ENCODE measurements at places on chromosomes 5 and 9.
A peak's percentile ranks its signal among the peaks of the same experiment; 100 is the strongest.

GRCh38 chr9:23850242-23850689 is 24.2 kb upstream of the ELAVL2 start:
- DNase-seq, result no peak

- DNase-seq, result no peak
Observed at GRCh38 chr5:90598293-90598692, 39.7 kb downstream of the ADGRV1 start.

DNA sequence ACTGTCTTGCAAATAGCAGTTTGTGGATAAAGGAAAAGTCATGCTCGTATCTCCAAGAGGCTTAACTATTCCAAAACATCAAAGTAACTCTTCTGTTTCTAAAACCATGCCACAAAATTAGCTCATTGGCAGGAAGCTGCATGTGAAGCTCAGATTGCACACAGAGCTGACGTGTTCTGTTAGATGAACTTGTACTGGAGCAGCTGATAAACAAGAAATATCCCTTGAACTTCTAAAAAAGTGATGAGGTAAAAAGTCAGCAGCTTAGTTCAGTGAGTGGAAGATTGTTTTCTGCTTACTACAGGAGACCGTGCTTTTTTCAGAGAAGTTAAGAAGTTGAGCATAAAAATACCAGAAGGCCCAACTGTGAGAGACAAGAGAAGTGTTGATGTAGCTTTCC is 113.2 kb downstream of the SLC12A2 start:
- DNase-seq, result no peak

DNA sequence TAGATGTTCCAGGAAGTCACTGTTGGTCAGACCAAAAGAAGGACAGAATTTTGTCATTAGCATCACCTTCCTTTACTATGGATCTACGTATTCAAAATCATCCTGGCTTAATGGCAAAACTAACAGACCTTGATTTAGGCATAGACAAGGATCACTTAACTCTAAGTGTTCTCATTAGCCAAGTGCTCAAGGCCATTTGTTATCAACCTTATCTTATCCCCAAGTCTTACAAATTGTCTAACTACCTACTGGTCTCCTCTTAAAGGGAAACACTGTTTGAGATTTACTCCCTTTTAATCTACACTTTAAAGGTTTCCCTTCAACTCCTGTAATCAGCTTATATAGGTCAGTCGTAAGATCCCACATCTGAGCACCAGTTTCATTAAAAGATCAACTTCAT is 1197.5 kb upstream of the C9orf72 start:
- no peak for DNase-seq

DNA sequence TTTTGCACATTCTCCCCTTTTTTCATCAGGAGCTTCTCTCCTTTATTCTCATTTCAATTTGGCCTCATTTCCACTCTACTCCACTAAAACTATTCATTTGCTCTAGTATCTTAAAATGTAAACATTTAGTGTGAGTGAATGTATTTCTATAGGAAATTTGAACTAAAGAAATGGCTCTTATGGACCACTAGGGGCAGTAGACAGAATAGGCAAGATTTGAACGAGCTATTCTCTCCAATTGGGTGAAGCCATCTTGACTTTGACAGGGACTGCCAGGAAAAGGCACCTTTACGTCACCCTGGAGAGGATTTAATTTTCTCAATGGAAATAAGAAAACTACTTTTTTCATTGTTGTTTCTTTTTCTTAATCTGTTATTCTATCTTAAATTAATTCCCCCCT is 666.3 kb downstream of the DNAH5 start:
- DNase-seq, result no peak

DNA sequence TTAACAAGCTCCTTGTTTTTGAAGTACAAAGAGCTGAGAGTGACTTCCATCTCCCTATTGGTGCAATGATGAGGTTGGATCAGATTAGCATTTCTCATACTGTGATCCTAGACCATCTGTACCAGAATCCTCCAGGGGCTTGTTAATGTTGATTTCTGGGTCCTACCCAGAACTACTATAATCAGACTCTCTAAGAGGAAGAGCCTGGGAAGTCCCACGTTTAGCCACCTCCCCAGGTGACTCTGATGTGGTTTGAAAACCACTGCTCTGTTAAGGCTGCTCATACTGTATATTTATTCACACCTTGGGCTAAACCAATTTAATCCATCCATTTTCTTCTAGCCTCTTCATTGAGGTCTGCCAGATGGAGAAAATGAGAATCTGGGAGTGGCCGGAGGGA is 49.6 kb upstream of the SMIM32 start:
- DNase-seq, result no peak

DNA sequence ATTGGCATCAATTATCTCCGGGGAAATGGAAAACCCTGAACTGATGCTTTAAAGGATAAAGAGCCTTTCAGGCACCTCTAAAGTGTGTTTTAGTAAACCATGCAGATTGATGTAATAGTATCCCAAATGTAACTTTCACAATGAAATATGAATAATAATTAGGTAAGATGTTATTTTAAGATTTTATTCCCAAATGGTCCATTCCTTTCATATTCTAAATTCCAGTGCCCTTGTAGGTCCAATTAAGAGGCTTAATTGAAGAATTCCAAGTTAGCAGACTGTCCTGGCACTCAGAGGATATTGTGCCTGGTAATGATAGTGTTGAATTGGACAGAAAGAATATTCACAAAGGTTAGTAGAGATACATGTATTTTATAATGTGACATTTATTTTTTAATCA is 352.5 kb upstream of the NUDT12 start:
- DNase-seq, result no peak

- no peak for DNase-seq
Observed at GRCh38 chr9:93268551-93269314, 84.8 kb downstream of the WNK2 start.

- DNase-seq, result peak; percentile 22
Observed at GRCh38 chr9:94681508-94681907, 42.2 kb upstream of the FBP1 start.

- DNase-seq, result no peak
Observed at GRCh38 chr5:58855851-58856739, 273.2 kb downstream of the RAB3C start.

Measured in activated CD4-positive, alpha-beta T cell treated with anti-CD3 and anti-CD28 coated beads for 24 hours (primary cell).